ENCODE measurements at places on chromosomes 6 and 20.

DNA sequence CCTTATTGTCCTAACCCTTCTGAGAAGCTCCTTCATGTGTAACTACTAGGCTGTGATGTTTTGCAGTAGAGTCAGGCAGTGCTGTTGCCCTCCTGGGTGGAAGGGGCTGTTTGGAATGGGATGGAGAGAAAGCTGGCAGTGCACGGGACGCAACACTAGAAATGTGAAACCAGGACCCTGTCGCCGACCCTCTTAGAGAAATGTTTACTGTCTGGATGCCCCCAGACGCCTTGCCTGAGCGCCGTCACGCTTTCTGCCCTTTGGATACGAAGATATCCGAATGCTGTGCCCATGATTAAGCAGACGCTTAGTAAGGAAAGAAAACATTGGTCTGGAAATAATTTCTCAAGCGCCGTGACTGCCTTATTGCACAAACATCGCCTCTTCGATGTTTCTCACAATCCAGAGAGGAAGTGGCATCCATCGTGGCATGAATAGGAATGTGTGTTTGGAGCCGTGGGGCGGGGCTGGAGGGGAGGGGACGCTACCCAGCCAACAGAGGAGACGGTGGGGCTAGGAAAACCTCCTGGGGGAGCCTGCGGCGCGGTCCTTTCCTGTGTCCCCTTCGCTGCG lies 661 bp upstream of the PPP1R14C start:
- no peak for DNase-seq

- DNase-seq = no peak
These were observed 237.5 kb upstream of the TAB2 start for GRCh38 chr6:149079911-149080491.

DNA sequence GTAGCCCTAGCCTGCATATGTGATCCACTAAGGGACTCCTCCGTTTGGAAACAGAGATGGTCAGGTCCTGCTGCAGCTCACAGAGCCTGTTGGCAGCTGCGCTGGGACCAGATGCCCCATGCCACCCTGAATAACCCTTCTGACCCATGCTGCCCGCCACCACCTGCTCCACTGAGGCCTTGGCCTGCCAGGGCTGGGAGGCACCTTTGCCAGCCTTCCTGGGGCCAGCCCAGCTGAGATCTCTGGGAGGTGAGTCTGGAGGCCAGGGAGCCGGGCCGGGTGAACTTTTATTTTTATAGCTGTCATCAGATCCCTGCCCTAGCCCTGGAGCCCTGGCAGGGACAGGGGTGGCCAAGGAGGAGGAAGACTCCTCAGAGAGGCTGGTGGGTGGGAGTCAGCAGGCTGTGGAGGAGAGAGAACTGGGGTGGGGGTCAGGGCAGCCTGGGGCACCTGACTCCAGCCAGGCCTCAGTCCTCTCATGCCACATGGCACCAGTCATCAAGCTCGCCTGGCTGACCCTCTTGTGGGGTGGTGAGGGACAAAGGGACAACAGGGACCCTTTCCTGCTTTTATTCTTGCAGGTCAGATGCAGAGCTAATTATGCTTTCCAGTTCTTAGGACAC lies 10.0 kb downstream of the CEBPB start:
- no peak for DNase-seq

DNA sequence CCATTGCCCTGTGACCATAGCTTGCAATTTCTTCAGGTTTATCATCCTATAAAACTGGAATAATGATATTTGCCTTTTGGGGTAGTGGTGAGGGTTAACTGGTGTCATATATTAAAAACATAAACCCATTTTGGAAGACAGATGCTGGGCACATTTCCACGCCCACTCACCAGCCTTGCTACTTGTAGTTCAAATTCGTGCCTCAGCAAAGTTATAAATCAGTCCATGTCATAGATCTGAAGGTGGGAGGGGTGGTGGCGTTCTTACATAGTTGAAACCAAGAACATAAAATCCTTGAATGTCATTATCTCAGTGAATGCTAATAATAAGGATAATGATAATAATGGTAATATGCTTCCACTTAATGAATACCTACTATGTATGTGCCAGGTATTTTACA lies 9.4 kb upstream of the ELMO2 start:
- DNase-seq = no peak

DNA sequence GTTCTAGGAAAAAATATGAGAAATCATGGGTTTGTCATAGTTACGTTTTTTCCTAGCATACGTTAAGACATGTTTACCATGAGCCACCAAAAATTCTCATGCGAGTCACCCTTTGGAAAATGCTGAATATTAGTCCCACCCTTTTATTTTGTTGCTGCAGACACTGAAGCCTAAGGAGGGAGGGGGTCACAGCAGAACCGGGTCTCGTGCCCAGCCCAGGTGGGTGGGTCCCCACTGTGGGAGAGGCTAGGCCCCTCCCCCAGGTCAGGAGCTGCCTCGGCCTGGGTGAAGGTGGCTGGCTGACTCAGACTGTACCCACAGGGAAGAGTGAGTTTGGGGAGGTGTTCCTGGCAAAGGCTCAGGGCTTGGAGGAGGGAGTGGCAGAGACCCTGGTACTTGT lies 26.2 kb upstream of the SRF start:
- DNase-seq = no peak

DNA sequence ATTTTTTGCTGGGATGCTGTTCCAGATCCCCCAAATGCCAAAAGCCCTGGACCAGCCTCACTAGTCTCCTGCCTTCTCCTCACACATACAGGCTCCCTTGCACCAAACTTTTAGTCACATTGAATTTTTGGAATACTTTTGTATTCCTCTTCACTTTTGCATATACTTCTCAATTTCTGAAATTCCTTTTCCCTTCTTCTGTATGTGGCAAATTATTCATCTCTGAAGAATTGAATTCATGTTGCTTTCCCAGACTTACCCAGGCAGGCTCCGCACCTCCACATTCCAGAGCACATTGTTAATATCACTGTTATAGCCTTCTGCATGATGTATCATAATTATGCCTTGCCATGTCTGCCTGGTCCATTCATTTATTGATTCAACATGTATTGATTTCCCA lies 255.3 kb upstream of the POU3F2 start:
- DNase-seq = no peak

GRCh38 chr6:87700397-87701343 lies 1.4 kb downstream of the AKIRIN2 start:
- peak; percentile 57 for DNase-seq

- no peak for DNase-seq
These were observed 23.5 kb downstream of the UQCC2 start for GRCh38 chr6:33688006-33688405.

DNA sequence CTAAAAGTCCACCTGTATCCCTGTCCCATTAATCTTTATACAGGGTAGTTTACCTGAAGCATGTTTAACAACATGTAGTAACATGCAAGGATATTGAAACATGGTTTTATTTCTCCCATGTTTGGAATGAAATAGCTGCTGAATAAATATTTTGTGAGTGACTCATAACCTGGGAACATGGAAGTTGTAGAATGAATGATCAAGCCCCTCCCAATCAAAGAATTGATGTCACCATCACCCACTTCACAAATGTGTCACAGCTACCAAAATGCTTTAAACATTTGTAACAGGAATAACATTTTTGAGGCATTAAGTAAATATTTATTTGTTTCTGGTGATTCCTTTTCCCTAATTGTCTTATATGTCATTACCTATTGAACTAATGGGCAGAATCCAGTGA lies 58.9 kb upstream of the TNFAIP3 start:
- no peak for DNase-seq

- DNase-seq = no peak
These were observed 203.1 kb downstream of the LMBRD1 start for GRCh38 chr6:69593706-69594105.

- no peak for DNase-seq
These were observed 689.4 kb upstream of the MAP3K7 start for GRCh38 chr6:91276315-91276714.

DNA sequence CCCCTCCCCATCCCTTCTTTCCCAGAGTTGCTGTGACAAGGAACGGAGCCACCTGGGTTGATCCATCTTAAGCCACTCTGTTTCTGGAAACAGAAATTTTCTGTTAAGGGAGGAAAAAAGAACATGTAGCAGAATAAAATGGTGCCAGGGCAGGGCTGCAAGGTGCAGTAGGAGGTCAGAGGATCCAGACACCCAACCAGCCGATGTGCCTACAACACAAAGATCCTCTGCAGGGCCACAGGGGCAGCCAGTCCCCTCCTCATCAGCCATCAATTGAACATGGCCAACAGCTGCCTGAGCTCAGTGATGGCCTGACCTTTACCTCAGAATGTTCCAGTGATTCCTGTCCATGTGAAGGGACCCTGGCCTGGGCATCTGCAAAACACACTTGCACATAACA lies 11.9 kb downstream of the MDFI start:
- no peak for DNase-seq

- DNase-seq = peak; percentile 54
These were observed 642 bp downstream of the GZF1 start for GRCh38 chr20:23362392-23363256.

DNA sequence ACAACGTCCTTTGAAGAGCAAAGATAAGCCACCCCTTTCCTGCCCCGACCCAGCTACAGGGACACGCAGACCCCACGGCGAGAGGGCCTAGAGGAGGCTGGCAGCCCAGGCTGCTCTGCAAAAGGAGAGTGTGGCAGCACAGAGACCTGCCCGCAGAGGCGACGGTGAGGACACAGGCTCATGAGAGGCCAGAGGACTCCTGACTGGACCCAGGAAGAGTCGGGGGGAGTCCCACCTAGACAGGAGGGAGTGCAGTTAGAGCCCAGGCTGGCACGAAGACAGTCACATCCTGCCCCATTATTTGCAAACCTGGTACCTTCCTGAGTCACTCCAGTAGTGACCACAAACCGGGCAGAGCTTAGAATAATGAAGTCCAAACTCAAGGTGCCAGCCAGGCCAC lies 227.7 kb upstream of the CDH4 start:
- no peak for DNase-seq

DNA sequence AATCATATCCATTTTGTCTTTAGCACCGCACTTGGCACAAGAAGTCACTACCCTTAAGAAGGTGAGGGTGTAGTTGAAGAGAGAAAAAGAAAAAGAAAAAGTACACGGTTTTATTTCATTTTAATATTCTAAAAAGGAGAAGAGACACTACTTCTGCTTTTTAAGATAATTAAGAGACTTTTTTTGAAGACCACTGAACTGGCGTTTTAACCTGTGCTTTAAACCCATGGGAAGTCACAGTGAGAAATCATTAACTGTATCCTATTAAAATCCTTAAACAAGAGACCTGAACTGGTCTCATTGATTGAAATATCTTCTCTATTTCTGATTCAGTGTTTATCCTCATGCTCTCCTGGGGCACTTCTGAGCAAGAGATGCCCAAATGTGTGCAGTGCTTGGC lies 243.5 kb downstream of the TMEM242 start:
- no peak for DNase-seq

DNA sequence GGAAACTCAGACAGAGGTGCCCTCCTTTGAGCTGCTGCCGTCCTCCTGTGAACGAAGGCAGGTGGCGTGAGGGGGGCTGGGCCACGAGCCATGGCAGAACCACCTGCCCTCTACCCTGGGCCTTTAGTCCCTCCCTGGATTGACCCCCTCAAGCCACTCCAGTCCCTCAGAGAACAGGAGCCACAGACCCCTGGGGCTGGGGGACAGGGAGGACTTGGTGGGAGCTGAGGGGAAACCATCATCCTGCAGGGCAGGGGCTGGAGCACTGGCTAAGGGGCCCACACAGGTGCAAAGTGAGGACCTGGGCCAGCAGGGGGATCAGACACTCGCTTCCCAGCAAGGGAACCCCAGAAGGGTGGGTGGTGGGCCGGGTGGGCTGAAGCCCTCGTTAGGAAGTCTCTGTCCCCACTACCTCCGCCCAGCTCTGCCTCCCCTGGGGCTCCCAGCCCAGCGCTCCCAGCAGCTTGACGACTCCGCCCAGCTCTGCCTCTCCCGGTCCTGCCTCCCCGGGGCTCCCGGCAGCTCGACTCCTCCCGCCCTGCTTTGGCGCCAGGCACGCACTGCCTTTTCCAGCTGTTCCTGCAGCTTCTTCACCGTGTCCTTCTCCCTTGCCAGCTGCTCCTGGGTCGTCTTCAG lies 44.4 kb downstream of the DSTN start:
- DNase-seq = peak; percentile 28

- DNase-seq = no peak
These were observed 70.0 kb downstream of the PSMG4 start for GRCh38 chr6:3328796-3329195.

- no peak for DNase-seq
These were observed 30.8 kb downstream of the RRBP1 start for GRCh38 chr20:17651129-17651759.

DNA sequence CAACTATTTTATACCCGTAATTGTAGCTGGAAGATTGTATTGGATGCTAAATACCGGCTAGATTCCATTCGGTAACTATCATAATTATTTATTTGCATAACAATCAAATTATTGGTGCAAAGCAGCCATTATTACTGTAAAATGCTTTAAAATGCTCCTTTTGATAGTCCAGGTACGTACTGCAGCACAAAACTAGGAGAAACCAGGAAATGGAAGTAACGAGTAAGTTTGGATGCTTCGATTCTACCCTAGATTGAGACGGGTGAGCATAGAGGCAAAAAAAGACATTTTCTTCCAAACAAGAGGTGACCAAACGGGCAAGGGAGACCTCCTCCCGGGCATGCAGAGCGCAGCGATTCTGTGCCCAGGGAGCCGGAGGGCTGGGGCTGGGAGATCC lies 469 bp upstream of the XRN2 start:
- DNase-seq = no peak

- peak; percentile 13 for DNase-seq
These were observed 20.1 kb upstream of the FAM83C start for GRCh38 chr20:35312318-35312717.

GRCh38 chr6:90645634-90646033 lies 58.8 kb upstream of the MAP3K7 start:
- DNase-seq = no peak

DNA sequence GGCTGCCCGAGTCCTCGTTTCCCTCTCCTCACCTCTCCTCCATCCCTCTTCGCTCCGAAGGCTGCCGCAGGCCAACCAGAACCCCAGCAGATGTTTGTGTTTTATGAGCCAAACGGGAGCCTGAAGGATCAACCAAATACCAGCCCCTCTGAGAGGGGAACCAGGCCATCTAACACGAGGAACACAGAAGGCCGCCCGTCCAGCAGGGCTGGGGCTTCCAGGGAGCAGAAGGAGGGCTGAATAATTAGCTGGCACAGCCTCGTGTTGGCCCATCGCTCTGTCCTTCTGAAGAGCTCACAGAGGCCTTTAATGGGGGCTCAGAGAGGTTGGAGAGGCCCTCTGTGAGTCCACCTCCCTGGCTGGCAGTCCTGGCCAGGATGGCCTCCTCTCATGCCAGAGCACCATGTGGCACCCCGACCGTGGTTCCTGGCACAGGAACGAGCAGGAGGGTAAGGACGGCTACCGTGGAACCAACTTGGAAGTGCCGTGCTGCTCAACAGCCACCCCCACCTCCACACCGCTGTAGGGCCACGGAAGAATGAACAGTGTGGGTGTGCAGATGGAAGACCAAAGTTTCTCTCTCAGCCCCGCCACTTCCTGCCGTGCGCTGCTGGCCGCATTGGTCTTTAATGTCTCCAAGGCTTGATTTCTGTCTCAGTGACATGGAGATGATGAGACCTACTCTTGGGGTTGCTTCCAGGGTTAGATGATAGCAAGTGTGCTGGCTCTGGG lies 155.2 kb downstream of the SCML4 start:
- DNase-seq = peak; percentile 51

GRCh38 chr6:150690681-150691080 lies 91.0 kb downstream of the PLEKHG1 start:
- no peak for DNase-seq

Data from activated T-cell treated with anti-CD3 and anti-CD28 coated beads, Interleukin-2, amount 50 U/mL, for 24 hours (primary cell).